Muscle of arm (tissue), 14 donors: ENCODE measurements at places on chromosomes 11 and 22.

- peak; percentile 75 for DNase-seq
Observed at GRCh38 chr11:73393479-73394415, 17.5 kb downstream of the RELT start.

- no peak for DNase-seq
Observed at GRCh38 chr11:118705111-118705741, 25.8 kb upstream of the TREH start.

- DNase-seq: no peak
Observed at GRCh38 chr22:43980579-43980978, 25.3 kb downstream of the SAMM50 start.

GRCh38 chr11:16876837-16877236, 137.4 kb downstream of the PLEKHA7 start:
- DNase-seq: no peak

GRCh38 chr11:65500387-65501185, 1.7 kb downstream of the MALAT1 start:
- peak; percentile 67 for DNase-seq

GRCh38 chr11:99020352-99021225, at the start of gene CNTN5:
TSS of gene CNTN5 (plus strand) at chr11:99020949.
- DNase-seq: peak; percentile 50

DNA sequence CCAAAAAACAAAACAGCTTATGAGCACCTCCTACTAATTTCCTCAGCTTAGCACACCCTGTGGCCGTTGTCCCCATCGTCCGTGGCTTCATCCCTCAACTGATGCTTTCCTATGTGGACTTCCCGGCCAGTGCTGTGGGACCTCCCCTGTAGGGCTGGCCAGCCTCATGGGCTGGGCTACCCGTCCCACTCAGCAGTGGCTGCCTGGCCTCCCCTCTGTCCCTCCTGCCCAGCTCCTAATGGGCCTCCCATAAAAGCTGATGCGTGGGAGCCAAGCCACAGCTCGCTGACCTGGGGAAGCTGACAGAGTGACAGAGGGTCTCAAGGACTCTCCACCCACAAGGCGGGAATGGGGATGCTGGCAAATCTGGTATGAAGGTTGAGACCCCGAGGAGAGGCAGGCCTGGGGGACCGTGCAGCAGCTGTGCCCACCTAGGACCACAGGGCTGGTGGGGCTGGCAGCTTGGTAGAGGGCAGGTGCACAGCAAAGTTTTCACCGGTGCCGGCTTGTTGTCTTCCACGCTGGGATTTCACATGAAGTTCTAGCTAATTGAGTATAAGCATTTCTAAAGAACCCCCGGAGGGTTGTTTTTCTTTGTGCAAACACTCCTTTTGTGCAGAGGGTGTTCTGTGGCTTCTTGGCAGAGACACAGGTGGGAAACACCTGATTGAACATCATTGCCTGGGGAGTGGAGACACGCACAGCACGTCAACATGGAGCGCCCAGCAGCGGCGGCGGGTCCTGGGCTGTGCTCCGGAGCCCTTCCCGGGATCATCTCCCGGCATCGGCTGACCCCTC, 23.2 kb downstream of the TBX1 start:
- no peak for DNase-seq

- no peak for DNase-seq
Observed at GRCh38 chr11:105577641-105578040, 32.2 kb upstream of the GRIA4 start.

DNA sequence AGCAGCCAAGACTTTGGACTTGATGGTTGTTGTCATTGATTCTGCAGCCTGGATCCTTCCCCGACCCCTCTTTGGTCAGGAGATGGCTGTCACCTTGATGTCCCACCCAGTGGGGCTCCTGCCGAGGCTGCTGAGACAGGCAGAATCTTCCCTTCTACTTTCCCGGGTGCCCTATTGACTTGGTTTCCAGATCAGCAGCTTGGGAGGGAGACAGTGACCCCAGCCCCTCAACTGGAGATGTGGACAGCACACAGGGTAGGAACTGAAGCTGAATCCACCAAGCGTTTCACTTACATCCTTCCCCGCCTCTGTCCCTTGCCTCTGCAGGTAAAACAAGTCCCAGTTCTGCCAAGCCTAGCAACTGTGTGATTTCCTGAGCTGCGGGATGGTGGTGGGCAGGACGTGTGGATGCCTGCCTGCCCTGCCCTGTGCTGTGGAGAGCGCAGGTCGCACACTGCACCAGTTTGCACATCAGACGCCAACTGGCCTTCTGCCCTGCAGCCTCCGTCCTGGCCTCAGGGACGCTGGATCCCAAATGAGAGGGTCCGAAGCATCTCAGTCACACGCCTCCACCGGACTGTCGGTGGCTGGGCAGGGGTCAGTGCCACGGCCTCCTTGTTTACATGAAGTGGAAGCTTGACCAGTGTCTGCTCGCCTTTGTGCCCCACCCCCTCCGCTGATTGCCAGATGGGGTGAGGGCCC, 34.6 kb downstream of the FAM83F start:
- no peak for DNase-seq

GRCh38 chr22:39309364-39309861, 10.0 kb downstream of the RPL3 start:
- DNase-seq: no peak

DNA sequence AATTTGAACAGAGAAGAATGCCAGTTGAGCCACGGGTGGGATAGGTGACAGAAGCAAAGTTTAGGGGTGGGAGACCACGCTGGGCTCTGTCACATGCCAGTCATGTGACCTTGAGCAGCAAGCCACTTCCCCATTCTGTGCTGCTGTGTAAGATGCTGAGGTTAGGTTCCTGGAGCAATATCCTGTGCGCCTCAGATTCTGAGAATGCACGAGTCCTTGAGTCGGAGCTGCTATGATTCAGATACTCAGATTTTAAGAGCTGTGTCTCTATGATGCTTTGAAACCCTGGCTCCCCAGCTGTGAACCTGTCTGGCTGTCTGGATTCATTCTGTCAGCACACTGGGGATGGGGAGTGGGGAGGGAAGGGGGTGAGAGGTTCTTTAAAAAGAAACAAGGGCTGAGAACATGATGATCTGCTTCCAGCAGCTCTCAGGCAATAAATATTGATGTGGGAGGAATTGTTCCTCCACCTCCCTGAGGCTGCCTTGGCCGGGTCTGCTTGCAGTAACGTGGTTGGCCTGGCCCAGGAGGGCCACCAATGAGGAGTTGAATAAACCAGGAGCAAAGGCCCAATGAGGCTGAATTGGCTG, 24.0 kb downstream of the SLCO2B1 start:
- DNase-seq: peak; percentile 38

DNA sequence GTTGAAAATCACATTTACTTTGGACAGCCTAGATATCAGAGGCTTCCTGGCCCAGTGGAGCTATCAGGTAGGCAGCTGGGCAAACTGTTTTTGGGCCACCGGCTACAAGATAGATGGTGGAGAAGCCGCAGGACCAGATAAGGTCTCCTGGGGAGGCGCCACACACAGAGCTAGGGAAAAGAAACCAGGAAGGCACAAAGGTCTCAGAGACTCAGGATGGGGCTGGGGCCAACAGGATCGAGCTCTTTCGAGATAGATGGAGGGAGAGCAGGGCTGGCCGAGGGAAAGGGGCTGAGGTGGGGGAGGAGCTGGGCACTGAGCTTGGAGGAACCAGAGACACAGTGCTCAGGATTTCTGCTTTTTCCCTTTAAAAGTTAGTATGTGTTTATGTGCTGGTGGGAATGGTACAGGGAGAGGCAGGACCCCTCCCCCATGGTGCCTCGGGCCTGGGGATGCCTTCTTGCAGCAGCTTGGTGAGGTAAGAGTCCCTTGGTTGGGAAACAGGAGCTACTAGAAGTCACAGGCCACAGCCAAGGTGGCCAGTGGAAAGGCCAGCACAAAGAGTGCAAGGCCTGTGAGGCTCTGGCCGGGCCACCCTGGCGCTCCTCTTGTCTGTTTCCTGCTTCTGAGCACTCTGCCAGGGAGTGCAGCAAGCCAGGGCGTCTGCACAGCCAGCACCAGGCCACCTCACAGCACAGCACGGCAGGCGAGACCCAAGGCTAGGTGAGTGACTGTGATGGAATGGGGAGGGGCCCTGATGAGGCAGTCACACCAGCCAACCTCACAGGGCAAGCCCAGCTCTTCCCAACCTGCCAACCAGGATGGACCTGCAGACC, 11.5 kb upstream of the NAP1L4 start:
- DNase-seq: no peak

- DNase-seq: no peak
Observed at GRCh38 chr22:31247726-31248125, 35.6 kb downstream of the LIMK2 start.

DNA sequence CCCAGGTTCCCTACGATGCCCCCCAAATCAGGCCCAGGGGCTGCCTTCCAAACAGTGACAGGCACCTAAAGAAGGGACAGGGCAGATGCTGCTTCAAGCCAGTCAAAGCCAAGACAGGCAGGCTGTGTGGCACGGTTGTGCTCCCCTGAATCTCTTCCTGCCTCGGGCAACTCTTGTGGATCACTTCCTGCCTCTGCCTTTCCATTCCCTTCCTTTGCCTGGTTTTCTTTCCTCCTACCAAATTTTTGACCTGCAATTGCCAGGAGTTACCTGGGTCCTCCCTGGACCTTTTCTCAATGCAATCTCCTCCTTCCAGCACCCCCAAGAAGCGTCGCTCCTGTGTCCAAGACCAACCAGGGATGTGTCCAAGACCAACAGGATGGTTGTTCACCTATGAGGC, 5.5 kb downstream of the C11orf16 start:
- no peak for DNase-seq

- no peak for DNase-seq
Observed at GRCh38 chr11:87039371-87039770, 1.6 kb downstream of the TMEM135 start.

- no peak for DNase-seq
Observed at GRCh38 chr11:87127101-87127500, 89.4 kb downstream of the TMEM135 start.

DNA sequence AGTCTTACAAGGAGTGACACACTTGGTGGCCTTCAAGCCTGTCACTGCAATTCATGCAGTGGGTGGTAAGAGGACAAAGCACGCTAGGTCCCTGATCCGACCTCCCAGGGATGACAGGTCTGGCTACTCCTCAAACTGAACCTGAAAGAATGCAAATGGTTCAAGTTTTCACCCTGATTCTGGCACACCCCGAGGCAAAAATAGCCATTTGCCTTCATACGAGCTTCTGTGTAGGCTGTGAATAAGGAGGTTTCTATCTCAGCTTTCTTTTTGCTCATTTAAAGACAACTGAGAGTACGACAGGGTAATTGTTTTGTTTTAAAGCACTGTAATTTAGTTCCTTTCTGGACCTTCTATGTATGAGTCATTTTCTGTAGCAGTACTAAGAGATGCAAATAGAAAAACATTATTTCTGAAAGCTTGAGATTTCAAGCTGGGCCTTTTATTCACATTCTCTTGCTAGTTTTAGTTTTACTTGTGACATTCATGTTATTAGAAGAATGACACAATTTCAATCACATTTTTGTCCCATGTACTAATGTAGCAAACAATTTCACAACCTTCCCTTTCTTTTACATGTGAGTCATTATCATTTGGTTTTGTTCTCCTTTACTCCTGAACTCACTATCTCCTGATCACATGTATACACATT, 56.6 kb upstream of the FDX1 start:
- DNase-seq: no peak

DNA sequence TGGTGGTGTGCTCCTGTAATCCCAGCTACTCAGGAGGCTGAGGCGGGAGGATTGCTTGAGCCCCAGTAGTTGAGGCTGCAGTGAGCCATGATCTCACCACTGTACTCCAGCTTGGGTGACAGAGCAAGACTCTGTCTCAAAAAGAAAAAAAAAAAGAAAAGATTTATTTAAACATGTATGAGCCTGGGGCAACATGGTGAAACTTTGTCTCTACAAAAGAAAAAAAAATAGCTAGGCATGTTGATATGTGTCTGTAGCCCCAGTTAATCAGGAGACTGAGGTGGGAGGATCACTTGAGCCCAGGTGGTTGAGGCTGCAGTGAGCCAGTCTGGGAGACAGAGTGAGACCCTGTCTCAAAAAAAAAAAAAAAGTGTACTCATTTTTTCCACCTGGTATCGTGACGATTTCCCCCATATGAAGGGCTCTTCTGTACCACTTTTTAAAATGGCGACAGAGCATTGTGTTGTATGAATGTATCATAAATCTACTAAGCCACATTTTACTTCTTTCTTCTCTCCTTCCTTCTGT, 16.4 kb upstream of the KCTD14 start:
- DNase-seq: no peak

DNA sequence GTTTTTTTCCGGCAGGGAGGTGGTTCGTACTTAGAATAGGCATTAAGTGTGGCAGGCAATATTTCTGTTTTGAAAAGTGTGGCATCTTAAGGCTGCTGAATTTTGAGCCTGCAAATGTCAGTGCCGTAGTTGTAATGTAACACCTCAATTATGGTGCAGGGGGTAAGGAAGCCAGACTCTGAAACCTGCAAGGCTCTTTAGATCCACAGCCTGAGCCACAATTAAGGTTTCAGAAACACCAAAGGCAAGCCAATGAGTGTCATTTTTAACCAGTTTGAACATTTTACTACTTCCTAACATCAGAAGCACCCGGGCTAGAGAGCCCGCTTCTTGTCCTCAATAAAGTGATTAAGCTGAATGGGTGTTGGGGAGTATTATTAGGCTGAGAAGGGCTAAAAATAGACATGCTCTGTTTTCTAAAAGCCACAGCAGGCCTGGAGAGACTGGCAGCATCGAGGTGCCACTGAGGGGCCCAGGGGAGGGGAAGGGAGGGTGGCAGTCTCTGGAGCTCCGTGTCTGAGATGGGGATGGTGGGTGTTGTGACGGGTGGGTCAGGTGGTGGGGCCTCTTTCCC, 113.4 kb downstream of the ZBTB16 start:
- no peak for DNase-seq

DNA sequence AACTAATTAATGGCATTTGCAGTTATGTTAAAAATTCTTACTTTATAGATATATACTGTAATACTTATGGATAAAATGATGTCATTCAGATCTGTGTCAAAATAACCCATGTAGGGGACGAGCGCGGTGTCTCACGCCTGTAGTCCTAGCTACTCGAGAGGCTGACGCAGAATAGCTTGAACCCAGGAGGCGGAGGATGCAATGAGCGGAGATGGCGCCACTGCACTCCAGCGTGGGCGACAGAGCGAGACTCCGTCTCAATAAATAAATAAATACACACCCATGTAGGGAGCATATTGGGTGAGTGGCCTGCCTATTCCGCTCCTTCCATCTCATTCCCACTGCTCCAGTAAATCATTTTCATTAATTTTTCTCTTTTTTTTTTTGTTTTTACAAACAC, 7.1 kb downstream of the SNU13 start:
- DNase-seq: no peak

DNA sequence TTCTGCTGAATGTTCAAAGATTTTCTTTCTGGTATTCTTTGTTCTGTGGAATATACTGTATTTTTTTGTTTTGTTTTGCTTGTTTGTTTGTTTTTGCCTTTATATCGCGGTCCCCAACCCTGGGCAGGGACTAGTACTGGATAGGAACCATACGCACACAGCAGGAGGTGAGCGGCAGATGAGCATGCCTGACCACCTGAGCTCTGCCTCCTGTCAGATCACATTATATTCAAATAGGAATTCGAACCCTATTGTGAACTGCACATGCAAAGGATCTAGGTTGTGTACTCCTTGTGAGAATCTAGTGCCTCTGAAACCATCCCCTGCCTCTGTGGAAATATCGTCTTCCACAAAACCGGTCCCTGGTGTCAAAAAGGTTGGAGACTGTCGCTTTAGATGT, 83.3 kb upstream of the ANO3 start:
- no peak for DNase-seq
